ENCODE measurements at places on chromosomes 3 and 15.

DNA sequence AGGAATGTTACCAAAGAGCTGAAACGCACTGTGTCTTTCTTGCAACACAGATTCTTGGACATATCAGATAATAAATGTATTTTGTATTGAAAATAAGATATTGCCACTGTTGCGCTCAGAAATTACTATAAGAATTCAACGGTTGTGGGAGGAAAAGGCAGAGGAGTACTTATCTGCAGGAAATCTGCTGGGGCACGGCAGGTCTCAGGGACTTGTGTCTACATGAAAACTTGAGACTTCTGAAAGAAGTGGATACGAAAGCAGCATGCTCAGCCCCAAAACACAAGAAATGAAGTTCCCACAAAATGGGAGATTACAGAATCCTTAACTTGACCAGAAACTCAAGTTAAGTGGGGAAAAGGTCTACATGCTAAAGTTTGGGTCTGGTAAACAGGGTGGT is 86.5 kb downstream of the IGSF11 start:
- no peak for DNase-seq

- no peak for DNase-seq
Measured at GRCh38 chr3:127264292-127264691, 23.6 kb downstream of the PRR20G start.

DNA sequence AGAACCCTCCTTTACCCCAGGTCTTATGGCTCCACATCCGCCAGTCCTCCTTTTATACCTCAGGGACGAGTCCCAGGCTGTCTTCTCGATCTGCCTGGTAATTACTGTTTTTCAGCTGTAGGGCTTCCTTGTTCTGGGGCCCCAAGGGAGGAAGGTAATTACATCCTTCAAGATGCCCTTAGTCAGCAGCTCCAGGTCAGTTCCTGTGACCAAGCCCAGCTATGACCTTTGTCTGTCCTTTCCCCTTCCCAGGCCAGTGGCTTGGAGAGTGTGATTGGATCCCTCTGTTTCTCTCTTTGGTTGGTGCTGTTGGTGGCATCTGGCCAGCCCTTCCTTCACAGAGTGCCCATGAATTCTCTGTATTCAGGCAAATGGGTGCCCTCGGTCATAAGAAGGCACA is 92.6 kb downstream of the AAGAB start:
- DNase-seq: no peak

GRCh38 chr15:55632434-55632833 is 44.3 kb upstream of the PYGO1 start:
- no peak for DNase-seq

DNA sequence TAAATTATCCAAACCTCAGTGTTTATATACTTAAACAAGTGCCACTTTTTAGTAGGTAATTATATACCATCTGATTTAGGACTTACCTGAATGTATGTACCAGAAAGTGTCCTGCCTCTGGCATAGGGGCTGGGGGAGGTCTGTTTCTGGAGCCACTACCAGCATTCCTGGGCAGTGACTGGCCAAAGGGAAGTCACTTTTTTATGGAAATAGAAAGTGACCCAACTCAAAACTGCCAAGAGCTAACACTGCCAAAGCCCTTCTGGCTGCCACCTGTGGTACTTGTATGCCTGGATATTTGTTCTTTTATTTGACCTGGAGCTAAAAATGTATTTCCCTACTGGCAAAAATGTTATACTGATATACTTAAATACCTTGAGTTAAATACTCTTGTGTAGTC is 42.7 kb downstream of the ESYT3 start:
- DNase-seq: no peak

All from CD4-positive, alpha-beta T cell treated with Interleukin-12 subunit alpha and Interleukin-12 subunit beta, for 1 hour (primary cell).